ENCODE measurements at places on chromosomes 12 and 14.

DNA sequence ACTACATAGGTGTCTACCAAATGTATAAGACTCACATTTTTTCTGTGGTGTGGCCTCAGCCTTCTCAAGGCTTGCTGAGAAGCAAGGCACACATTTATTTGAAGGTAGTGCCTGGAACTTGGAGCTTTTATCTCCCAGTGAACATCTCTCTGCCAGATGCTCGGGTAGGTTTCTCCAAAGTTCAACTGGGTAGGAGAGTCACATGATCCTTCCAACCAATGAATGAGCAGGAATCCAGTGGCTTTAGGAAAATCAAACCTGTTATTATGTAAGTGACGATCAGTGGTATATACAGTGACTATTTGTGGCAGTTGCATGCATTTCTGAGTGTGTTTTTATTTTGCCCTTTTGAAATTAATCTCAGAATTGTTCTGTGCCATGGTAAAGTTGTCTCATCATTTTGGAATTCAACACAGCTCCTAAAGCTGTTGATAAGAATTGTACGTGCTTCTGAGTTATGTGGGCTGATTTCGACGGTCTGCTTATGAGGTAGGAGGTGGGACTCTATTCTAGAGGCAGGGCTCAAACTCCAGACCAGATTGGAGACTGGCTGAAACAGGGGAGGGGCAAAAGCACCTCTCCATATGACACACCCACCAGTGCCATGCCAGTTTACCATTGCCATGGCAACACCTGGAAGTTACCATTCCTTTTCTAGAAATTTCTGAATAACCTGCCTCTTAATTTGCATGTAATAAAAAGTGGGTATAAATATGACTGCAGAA lies 57.6 kb downstream of the EID3 start:
- no peak for DNase-seq

GRCh38 chr12:78787576-78787975 lies 77.0 kb upstream of the SYT1 start:
- DNase-seq: no peak

- DNase-seq: no peak
These were observed 8.6 kb upstream of the CD27 start for GRCh38 chr12:6435961-6436715.

DNA sequence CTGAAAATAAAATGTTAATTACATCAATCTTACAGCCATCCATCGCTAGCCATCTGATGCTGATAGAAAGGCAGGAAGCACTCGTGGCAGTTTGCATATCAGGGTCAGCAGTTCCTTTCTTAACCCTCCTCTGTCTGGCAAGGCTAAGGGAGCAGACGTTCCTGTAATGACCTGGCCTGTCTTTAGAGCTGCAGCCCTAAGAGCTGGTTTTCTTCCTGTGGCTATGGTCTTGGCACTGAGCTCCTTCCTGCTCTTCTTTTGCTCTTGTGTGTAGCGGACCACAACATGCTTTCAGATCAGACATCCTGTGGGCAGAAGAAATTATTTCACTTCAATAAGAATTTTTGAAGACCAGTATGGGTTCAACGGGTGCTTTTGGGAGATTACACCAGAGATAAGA lies 170.4 kb downstream of the DAD1 start:
- no peak for DNase-seq

DNA sequence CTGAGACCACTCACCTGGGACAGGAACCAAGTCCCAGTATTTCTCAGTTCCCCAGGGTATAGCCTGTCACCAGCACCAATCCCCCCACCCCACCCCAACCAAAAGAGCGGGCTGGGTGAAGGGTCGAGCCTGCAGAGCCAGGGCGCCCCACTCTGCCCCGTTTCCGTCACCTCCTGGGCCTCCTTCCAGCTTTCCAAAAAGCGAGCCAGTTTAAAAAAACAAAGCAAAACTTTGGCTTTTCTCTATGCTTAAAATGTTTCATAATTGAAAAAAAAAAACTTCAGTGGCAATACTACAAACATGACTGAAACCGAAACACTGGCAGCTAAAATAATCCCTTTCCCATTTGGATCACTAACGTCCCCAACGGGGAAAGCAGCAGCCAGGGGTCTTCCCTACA lies 7.5 kb downstream of the CAMKK2 start:
- DNase-seq: no peak

- DNase-seq: no peak
These were observed 65.1 kb downstream of the DAAM1 start for GRCh38 chr14:59253527-59253926.
